ENCODE measurements at places on chromosomes 16 and 17.

GRCh38 chr16:30958175-30959079, 873 bp downstream of the SETD1A start:
- no peak for DNase-seq

GRCh38 chr17:80603396-80603795, 58.8 kb downstream of the RPTOR start:
- no peak for DNase-seq

- no peak for DNase-seq
These were observed 9.9 kb downstream of the HAP1 start for GRCh38 chr17:41724476-41725050.

- DNase-seq, result no peak
These were observed 54.2 kb upstream of the IL34 start for GRCh38 chr16:70592106-70592571.

DNA sequence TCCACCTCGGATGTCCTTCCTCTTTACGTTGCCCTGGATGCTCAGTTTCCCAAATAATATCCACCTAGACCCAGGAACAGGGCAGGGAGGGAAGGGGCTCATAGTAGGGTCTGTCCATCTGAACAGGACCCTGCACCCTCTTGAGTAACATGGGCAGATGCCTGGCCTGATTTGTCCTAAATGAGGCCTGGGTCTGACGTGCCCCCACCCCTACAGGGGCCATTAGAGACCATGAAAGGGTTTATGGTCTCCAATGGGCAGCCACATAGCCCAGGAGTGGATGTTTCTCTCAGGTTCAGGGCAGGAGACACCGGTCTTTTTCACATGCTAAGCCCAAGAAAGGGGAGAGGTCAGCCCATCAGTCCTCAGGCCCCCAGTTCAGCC, 6.8 kb downstream of the CACNG1 start:
- DNase-seq, result no peak

GRCh38 chr17:33021731-33022408, 30.2 kb downstream of the SPACA3 start:
- no peak for DNase-seq

DNA sequence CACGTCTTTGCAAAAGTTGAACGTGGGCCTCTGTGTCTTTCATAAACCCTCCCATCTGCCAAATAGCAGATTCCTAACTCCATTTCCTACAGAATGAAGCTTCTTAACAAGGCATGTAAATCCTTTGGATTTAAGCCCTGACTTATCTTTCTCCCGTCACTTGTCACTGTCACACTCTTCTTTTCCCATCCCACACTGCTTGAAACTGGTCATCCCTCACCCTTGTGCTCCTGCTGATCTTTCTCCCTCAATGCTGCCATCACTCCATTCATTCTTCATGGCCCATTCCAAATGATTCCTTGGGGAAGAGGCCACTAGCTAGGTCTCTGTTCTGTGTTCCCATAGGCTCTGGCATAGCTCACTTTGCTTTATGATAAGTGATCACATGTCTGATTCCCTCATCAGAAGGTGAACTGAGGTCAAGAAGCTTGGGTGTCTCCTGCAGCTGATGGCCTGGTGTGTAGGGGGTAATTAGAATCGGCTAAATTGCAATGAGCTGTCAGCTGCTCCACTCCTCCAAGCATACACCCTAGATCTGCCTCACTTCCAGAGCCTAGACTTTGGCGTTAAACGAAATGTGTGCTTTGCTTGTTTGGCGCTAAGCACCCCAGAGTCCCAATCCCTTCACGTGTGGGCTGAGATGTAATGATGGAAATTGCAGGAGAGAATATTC, 61.7 kb downstream of the PECAM1 start:
- DNase-seq, result no peak

GRCh38 chr16:11752856-11753255, 10.2 kb upstream of the TXNDC11 start:
- no peak for DNase-seq

DNA sequence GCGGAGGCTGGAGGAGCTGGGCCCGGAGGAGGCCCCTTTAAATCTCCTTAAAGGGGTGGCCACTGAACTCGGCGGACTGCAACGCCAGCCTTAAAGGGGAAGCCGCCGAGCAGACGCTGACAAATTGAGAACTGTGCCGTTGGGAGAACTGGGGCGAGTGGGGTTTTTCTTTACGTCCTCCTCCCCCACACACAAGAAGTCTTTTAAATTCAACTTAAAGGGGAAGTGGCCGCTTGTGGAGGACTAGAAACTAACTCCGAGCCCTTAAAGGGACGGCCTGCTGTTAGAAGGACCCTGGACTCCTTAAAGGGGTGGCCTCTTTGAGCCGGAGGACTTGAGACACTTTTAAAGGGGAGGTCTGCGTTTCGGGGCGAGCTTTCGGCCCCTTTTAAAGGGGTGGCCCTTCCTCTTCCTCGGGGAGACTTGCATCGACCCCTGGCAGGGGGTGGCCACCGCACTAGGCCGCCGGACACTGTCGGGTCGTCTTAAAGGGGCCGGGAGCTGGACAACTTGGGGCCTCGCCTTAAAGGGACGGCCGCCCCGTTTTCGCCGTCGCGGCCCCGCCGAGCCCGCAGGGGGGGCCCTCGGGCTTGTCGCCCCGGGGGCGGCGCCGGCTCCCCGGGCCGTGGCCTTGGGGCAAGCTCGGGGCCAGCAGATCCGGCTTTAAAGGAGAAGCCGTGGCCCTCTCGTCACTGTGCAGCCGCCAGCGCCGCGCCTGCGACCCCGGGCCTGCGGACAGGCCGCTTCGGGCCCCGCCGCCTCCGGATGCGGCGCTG, 688 bp downstream of the FBRS start:
- DNase-seq, result peak; percentile 86

GRCh38 chr16:48479955-48480354, 94.7 kb upstream of the SIAH1 start:
- DNase-seq, result no peak

DNA sequence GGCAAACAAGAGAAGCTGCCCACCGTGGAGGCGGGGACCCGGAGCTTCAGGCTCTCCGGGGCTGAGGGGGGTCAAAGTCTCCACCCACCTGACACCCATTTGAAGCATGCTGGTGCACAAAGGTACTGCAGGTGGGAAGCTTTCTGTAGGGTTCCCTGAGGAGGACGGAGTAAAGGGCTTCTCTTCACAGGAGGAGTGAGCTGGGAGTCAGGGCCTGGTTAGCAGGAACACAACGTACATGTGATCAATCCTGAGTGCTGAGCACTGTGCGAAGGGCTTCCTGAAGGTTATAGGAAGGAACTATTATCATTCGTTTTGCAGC, 252.9 kb upstream of the RPL38 start:
- DNase-seq, result no peak

GRCh38 chr17:79930877-79931816, 91.9 kb upstream of the CBX4 start:
- DNase-seq, result no peak

DNA sequence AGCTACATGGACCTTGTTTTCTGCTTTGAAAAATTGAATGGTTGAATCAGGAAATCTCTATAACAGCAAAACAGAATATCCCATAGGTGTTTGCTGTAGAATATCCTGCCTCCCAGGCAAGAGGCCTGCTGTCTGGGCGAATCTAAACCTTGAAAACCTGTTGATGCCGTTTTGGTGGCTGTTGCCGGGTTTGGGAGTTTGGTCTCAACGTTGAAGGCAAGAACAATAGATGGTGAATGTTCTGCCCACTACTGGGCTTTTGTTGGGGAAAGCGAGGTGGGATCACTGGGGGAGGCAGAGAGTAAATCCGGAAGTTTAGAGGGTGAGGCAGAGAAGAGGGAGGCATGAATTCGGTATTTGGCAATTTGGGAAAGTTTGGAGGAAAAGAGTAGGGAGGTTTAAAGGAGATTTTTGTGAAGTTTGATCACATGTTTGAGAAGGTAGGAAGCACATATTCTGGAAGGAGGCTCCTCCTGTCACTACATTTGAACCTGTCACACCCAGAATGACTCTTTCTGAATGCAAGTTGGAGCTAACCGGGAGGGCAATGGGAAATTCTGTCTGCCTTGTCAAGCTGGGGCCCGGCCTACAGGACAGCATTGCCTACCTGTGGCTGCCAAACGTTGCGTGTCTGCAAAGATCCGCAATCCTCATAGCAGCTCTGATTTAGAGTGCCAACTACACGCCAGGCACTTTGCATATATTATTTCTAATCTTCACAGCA, 46.5 kb downstream of the GPRC5B start:
- DNase-seq, result no peak

- DNase-seq, result no peak
These were observed 182.3 kb downstream of the SHISA9 start for GRCh38 chr16:13083681-13084080.

- DNase-seq, result no peak
These were observed 25.7 kb downstream of the MINK1 start for GRCh38 chr17:4858882-4859260.

- no peak for DNase-seq
These were observed 14.3 kb downstream of the ZP2 start for GRCh38 chr16:21197112-21197511.

DNA sequence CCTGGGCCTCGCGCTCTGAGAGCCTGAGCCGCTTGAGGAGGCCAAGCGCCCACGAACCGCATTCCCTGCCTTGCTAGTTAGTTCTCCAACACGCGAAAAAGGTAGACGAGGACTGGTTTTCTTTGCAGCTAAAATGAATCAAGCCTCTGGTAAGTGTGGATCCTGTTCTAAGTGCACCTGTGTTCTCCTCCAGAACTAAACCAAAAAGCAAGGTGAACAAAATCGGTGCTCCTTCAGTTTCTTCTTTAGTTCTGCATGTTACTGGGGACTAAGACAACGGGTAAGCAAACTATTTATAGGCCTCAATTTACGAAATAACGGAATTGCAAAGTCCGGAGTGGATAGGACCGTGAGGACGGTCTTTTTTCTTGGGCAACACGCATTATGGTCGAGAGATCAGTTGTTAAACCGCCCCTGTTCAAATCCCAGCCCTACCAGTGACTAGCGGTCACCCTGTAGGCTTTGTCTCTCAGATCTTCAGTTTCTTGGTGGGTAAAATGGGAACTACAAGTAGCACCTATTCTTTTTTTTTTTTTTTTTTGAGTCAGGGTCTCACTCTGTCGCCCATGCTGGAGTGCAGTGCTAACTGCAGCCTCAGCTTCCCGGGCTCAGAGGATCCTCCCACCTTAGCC, 993 bp upstream of the ANKRD11 start:
- DNase-seq, result no peak

All from NK-92 treated with Interleukin-12 subunit alpha and Interleukin-12 subunit beta, amount 100 ng/mL, for 24 hours (cell line).